ENCODE measurements at places on chromosomes 13 and 19.

GRCh38 chr19:35099897-35100275, 15.7 kb upstream of the FXYD3 start:
- DNase-seq: peak; percentile 40

DNA sequence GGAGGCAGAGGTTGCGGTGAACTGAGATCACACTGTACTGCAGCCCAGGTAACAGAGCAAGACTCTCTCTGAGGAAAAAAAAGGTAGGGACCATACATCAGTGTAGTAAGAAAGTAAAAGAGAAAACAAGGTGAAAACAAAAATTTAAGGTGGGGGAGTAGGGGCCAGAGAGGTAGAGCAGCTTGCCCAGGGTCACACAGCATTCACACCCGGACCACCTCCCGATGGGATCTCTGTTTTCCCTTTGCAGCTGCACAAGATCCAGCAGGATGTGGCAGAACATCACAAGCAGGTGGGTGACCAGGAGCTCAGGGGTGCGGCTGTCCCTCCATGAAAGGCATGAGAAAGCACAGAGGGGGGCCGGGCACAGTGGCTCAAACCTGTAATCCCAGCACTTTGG, 4.5 kb downstream of the TLE6 start:
- no peak for DNase-seq

- no peak for DNase-seq
These were observed 3.0 kb downstream of the OPA3 start for GRCh38 chr19:45581576-45581975.

DNA sequence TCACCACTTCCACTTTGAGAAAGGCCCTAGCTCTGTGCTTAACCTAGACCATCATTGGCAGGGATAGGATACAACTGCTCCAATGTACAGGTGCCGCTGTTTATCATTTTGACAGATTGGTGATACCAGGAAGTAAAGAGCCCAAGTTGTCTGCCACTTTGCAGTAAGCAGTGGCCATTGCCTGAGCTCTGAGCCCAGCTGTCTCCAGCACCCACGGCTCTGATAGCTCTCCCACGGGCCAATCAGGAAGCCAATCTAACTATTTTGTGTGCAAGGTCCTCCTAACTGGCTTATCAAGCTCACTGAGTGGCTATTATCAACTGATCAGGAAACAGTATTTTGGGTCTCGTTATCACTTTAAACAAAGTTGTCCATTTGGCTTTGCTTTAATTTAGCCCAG, 181.1 kb downstream of the DCT start:
- no peak for DNase-seq

- no peak for DNase-seq
These were observed 854.3 kb downstream of the UQCRFS1 start for GRCh38 chr19:28358633-28359032.

GRCh38 chr13:67351114-67351513, 121.0 kb upstream of the PCDH9 start:
- DNase-seq: no peak

Data from cerebellar cortex (tissue), 1 donor.